Hepatocyte (in vitro differentiated cells): ENCODE measurements at places on chromosomes 3 and 15. TPM values are rescaled to one million over a fixed set of nuclear protein-coding genes. Genes with fewer than 3 reads are reported as not detected.

DNA sequence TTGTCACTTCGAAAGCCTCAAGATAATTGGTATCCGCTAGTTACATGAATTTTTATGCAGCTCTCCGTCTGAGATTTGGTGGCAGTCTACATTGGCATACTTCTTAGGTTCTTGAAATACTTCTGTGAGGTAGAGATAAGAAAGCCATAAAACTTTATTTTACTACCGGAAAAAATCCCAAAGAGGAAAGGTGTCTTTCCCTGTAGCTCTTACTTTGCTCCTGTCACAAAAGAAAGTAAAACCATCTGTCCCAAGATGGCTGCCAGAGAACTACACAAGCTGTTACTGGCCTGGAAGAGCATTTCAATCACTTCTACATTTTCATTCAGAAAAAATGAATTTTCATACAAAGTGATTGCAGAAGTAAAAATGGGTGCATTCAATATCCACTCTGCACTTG is 214.8 kb upstream of the ST8SIA2 start:
- peak; percentile 30 for DNase-seq

- DNase-seq, result no peak
Observed at GRCh38 chr15:82572311-82572710, 32.1 kb upstream of the RPS17 start.

DNA sequence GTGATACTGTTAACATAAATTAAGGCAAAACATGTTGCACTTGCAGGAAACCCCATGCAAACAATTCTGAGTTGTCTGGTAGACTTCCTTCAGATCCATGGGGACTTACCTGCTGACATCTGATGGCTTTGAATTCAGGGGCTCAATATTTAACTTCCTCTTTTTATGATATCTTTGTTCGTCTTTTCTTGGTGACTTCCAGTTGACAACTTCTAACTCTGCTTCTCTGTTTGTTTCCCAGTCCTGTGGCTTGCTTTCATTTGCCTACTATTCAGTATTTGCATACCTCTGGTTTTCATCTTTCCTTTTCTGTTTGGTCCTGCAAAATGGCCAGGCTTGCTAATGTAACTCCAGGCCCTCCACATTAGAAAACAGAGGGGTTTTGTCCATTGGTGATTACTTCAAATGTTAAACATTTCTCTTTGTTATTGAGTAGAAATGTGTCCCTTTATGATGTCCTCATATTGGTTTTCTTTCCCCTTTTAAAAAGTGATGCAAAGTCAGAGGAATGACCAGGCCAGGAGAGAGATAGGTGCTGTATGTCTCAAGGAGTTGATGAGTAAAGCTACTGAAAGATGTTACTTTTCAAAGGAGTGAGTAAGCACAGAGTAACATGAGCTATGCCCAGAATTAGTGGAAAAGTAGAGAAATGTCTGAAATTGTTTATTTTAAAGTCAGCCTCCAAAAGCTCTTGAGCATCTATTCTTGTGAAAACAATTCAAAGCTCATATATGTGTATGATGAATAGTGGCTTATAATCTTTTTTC is 335.9 kb downstream of the LPP start:
- DNase-seq, result no peak

DNA sequence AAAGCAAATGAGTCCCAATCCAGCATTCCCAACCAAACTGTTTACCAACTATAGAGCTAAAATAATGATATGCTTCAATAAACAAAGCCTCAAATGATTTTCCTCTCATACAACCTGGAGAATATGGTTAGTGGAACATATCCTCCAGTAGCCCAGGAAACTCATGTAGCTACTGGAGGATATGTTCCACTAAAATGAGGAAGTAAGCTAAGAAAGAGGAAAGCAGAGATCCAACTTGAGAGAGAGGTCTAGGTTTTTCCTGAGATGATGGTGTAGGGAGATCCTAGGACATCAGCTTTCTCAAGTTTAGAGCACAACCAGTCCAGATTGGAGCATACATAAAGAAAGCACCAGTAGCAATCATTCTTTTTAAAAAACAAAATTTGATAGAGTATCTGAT is 44.6 kb upstream of the SLC4A7 start:
- DNase-seq, result no peak

GRCh38 chr3:67384760-67385397 is 269.5 kb downstream of the SUCLG2 start:
- peak; percentile 66 for DNase-seq

- DNase-seq, result no peak
Observed at GRCh38 chr3:72630969-72631344, 217.3 kb downstream of the SHQ1 start.

DNA sequence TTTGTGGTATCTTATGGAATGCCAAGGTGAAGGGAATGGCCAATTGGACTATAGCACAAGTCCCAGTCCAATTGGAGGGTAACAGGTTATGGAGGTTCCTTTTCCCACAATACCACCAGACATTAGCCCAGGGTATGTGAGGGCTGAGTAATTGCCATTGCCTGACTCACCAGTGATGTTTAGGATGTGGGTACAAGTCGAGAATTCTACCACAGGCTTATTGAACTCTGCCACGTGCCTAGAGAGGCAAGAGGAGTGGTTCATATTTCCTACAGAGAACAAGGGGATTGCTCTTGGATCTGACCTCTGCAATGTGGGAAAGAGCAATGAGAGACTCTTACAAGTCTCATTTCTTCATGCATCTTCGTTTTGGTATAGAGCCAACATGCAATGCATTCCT is 85.0 kb upstream of the XCR1 start:
- no peak for DNase-seq

- DNase-seq, result no peak
Observed at GRCh38 chr3:17063596-17063995, 178.8 kb downstream of the PLCL2 start.

GRCh38 chr3:173688216-173688842 is 290.8 kb downstream of the NLGN1 start:
- no peak for DNase-seq

- no peak for DNase-seq
Observed at GRCh38 chr3:21294768-21295167, 456.2 kb downstream of the ZNF385D start.

GRCh38 chr15:84082739-84083138 is 152.8 kb upstream of the GOLGA6L4 start:
- DNase-seq, result no peak

- no peak for DNase-seq
Observed at GRCh38 chr15:90495067-90495466, 34.7 kb upstream of the CRTC3 start.

GRCh38 chr15:78355177-78355576 is 15.0 kb downstream of the CRABP1 start:
- DNase-seq, result no peak

DNA sequence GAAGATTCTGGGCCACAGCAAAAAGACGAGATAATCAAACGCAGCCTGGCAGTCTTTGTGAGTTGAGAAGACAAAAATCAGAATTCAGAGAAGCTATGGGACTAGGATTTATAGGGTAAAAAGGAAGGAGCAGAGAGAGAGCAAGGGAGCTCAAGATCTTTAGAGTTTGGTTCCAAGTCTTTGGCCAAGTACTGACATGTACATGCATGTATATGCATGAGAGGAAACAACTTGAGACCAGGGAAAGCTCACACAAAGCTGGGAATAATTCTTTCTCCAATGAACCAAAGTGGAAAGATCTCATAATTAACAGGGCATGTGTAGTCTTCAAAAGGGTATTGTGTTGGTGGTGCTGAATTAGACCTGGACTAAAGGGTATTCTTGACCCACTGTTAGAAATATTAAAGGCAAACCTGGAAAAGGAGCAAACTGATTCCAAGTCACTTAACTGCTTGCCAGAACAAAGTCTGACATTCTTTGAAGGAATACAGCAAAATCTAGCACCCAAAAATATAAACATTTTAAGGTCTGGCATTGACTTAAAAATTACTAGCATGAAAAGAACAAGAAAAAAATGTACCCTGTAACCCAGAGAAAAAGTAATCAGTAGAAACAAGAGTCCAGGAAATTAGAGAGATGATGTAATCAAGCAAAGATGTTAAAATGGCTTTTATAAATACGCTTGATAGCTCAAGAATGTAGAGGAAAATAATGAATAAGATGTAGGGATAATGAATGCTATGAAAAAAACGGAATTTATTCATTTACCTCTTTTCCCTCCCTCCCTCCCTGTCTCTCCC is 226.0 kb upstream of the CGNL1 start:
- no peak for DNase-seq

GRCh38 chr3:141368925-141369794 is 856 bp downstream of the ZBTB38 start:
- DNase-seq, result peak; percentile 68

GRCh38 chr3:103924544-103924943 is 1442.2 kb upstream of the ALCAM start:
- no peak for DNase-seq

DNA sequence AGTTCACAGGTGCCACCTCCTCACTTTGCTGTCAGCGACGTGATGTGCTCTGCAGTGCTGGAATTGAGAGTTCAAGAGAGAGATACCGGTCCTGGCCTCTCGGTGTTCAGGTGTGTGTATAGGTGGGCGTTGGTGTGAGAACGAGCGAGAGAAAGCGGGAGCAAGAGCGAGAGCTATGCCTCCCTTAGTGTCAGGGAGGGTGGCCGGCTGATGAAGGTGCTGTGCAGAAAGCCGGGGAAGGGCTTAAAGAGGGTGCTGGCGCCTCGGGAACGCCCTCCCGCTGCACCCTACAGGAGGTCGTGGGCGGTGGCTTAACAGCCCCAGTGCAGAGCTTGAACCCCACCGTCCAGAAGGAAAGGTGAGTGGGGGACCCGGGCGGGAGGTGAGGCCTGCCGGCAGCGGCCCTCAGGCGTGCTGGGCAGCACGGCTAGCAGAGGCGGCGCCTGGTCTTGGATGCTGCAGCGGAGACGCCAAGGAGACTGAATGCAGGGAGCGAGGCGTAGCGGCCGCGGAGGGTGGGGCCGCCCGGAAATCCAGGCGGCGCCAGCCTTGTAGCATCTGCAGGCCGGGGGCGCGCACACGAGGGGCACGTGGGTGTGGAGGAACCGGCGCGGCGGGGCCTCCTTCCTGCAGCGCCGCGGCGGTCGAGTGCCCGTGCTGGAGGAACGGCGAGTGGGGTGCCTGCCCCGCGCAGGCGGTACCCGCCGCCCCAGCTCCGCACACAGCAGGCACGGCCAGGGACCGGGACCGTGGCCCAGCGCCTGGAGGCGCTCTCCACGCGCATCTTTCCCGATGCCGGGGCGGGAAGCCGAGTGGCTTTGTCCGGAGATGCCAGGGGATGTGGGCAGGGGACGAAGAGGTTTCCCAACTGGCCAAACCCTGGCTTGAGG is 246.8 kb upstream of the TOPAZ1 start:
- DNase-seq, result peak; percentile 67

DNA sequence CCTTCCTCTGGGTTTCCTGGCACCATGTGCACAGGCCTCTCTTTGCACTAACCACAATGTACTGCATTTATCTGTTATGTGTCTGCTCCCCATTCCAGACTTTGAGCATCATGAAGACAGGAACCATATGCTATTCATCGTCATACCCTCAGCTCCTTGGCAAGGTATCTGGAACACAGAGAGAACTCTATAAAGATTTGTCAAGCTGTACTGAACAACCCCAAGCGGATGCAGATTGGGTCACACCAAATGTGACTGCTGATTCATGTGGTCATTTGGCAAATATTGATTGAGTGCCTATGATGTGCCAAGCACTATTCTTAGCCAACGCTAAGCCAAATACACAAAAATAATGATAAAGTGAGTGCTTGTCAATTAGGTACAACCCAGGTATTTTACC is 7.5 kb upstream of the MEGF11 start:
- DNase-seq, result no peak

GRCh38 chr15:71290881-71291635 is 175.8 kb downstream of the THSD4 start:
- no peak for DNase-seq

- no peak for DNase-seq
Observed at GRCh38 chr3:173732237-173732636, 334.7 kb downstream of the NLGN1 start.

GRCh38 chr3:94778289-94778688 is 715.4 kb downstream of the NSUN3 start:
- no peak for DNase-seq

DNA sequence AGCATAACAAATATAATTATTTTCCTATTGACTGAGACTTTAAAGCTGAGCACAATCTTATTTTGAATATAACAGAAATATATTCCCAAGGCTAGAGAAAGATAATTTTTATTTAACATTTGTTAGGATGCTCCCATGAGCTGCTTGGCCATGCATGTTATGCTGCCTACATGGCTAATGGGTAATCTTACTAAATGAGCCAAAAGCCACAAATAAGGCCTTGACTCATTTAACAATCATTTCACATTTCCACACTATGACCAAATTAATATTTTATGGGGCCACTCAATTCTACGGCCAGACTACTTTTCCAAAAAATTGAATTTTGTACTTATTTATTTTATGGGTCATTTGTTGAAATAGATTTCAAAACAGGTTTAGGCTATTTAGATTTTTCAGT is 141.7 kb downstream of the MEIS2 start:
- DNase-seq, result no peak

GRCh38 chr3:126753191-126754160 is 49.4 kb downstream of the CHCHD6 start:
- peak; percentile 60 for DNase-seq

- DNase-seq, result peak; percentile 83
Observed at GRCh38 chr3:171811295-171811912, 1.1 kb upstream of the PLD1 start.

- DNase-seq, result no peak
Observed at GRCh38 chr3:53242155-53242554, 13.7 kb downstream of the TKT start.

DNA sequence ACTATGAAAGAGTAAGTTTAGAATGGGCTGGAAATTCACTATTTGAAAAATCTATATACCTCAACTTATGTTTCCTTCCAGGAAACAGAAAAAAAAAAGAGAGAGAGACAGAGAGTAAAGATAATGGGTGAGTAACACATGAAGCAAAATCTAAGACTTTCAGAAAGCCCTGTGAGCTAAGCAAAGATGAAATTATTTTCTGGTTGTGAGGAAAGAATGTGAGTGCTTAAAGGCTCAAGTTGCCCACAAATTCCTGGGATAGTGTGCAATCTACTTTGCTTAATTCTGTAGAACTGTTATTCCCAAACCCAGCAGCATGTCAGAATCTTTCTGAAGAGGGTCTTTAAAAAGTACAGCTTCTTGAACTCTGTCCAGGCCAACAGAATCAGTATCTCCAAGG is 337.7 kb upstream of the AGTR1 start:
- DNase-seq, result no peak

Gene GRIP2
- 0.73 and 1.0 TPM in 2 replicates for total RNA-seq

Gene CYP11A1
- 0.80 and 2.4 TPM in 2 replicates for total RNA-seq

Gene TMEM42
- 14.7 and 16.9 TPM in 2 replicates for total RNA-seq

Gene C3orf49
- not detected in 2 replicates for total RNA-seq

Gene MAP1A
- 6.7 and 9.5 TPM in 2 replicates for total RNA-seq

Gene IMPG2
- 0.72 and 0.77 TPM in 2 replicates for total RNA-seq

Gene CHRNB4
- not detected in 2 replicates for total RNA-seq

Gene OIP5
- 1.8 and 11.8 TPM in 2 replicates for total RNA-seq

Gene LMCD1
- total RNA-seq, result 185 and 195 TPM in 2 replicates

Gene MESP2
- 0.30 and 1.2 TPM in 2 replicates for total RNA-seq

Gene CLDN1
- total RNA-seq, result 106 and 123 TPM in 2 replicates

Gene ACTC1
- 0.96 and 1.7 TPM in 2 replicates for total RNA-seq

Gene RPL39L
- 9.7 and 16.8 TPM in 2 replicates for total RNA-seq

Gene RAD51
- total RNA-seq, result 2.0 and 5.0 TPM in 2 replicates

Gene CA12
- total RNA-seq, result 9.5 and 13.8 TPM in 2 replicates
